Stromal cell of bone marrow (primary cell): ENCODE measurements at places on chromosomes 3 and 15.

- DNase-seq, result no peak
Observed at GRCh38 chr3:177596816-177597271, 399.6 kb upstream of the TBL1XR1 start.

- DNase-seq, result no peak
Observed at GRCh38 chr3:46282041-46282440, 39.8 kb downstream of the CCR3 start.

DNA sequence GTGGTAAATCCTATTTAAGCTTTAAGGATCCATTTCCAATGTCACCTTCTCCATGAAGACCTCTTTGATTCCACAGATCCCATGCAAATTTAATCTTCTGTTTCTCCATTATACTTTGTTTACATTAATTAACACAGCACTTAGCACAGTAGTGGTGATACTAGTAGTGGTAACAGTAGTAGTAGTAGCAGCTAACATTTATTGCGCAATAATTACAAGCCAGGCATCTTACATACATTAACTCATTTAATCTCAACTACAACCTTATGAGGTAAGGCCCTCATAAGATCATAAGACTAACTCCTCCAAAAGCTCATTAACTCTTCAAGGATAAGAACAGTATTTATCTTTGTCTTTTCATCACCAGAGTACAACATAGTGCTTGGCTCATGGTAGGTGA, 54.8 kb upstream of the FSIP1 start:
- no peak for DNase-seq

DNA sequence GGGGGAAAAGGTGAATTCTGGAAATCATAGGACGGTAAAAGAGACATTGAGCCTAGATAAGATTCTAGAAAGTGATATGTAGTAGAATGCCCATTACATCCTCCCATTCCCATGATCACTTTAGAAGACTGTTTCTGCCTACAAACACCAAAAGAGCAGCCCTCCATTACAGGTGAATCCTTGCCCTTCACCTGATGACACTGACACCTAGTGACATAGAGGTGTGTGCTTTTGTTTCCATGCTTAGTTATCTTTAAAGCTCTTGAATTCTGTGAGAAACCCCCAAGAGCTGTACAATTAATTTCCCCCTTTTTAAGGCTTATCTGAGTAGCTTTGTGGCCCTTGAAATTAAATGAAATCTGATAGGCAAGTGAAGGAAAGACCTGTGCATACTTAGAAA, 8.3 kb upstream of the BBX start:
- no peak for DNase-seq

GRCh38 chr3:190543671-190544070, 29.8 kb downstream of the IL1RAP start:
- DNase-seq, result no peak

DNA sequence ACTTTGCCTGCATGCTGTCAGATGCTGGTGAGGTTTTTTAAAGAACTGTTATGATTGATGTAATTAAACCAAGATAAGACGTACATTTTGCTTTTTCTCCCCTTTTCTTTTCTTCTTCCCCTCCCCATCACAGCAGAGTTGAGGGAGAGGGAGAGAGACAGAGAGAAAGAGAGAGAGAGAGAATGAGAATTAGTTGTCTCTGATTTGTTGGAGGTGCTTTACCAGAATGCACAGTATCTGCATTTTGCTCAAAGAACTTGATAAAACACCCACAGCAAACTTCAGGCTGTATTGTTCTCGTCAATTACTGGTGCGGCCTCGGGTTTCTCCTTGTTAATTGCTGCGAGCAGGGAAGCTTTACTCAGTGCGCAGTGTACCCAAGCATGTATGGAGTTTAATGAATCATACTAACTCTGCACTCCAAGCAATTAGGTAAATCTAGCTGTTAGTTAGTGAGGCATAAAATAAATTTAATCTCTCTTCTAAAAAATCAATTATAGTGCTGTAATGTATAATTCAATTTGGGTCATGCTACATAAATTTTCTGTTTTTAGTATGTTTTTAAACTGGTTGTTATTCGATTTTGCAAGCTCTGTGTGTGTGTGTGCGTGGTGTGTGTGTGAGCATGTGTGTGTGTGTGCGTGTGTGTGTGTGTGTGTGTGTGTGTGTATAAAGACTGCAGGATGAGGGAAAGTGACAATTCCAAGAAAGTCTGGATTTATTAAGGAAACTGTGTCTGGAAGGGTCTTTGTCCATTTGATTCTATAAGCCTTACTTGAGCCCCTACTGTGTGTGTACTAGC, 273.4 kb downstream of the TLE3 start:
- no peak for DNase-seq

DNA sequence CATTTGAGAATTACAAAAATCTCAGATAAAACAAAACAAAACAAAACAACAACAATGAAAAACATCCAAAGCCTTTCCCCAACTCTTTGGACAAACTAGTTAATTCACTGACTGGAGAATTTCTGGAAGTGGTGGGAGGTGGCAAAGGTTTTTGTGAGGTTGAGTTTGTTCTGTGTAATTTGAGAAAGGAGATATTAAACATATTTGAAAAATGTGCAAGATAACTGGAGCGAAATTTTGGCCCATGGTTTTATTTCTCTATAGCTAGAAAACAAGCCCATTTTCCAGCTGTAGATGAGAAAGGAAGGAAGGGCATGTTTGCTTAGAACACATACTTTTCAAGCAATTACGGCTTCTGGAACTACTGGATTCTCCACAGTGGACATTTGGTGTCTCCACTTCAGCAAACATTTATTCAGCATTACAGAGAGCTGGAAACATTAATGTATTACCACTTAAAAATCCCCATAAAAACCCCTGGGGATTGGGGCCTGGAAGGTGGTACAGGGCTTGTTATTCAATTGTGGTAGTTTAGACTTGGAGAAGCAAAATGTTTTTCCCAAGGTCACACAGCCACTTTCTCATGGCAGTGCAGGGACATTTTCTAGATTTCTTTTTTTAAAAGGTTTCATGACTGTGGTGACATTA, 135.8 kb downstream of the THSD4 start:
- DNase-seq, result no peak

DNA sequence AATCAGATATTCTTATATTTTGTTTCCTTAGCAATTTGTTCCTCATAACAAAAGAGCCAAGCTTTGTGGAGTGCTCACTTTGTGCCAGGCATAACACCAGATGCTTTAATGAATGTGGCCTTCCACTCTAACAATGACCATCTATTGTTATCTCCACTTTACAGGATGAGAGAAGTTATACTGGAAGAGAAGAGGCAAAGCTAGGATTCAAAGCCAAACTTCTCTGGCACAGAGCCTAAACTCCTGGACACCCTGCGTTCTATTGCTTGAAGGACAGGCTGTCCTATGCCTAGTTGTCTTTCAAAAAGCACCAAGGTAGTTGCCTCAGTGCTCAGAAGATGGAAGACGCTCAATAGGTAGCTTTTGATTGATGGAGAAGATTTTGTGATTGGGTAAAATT, 123.2 kb upstream of the FEZF2 start:
- no peak for DNase-seq

GRCh38 chr15:55681631-55682030, 61.3 kb downstream of the PRTG start:
- no peak for DNase-seq

GRCh38 chr3:25581335-25581734, 83.4 kb downstream of the TOP2B start:
- DNase-seq, result no peak

GRCh38 chr3:78785004-78785403, 982.8 kb downstream of the ROBO1 start:
- DNase-seq, result no peak

GRCh38 chr3:99471353-99472323, 166.8 kb upstream of the COL8A1 start:
- DNase-seq, result peak; percentile 51

- DNase-seq, result no peak
Observed at GRCh38 chr15:61047783-61048182, 181.3 kb downstream of the RORA start.
